Activated CD4-positive, CD25-positive, alpha-beta regulatory T cell treated with anti-CD3 and anti-CD28 coated beads, Interleukin-2, amount 50 U/mL, for 72 hours (primary cell): ENCODE measurements at places on chromosomes 2 and 18.

DNA sequence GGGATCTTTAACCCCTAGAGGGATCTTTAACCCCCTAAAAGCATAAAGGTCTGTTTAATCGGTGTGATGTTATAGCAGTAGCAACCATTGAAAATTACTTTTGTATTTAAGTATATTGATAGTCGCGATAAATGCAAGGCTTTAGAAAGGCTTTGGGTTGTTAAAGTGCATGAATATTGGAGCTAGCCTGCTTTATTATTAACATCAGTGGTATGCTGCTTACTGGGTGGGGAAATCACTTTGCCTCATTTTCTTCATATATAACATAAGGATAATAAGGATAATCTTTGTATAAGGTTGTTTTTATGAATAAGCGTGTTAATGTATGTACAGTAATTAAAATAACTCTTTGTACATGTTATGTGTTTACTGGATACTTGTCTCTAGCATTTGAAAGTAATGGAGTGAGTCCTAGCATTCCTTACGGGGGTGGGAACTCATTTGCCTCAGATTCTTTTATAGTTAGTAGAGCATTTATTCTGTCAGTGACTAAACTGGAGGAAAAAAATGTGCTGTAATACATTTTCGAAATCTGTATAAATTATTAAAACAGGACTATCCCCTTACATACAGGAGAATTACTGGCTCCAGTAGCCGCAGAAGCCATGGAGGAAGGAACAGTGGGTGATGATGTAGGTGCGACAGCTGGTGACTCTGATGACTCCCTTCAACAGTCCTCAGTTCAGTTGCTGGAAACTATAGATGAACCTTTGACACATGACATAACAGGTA, 122.2 kb downstream of the BIRC6 start:
- DNase-seq, result no peak

- DNase-seq, result no peak
Observed at GRCh38 chr18:61236356-61237057, 96.7 kb upstream of the CDH20 start.

DNA sequence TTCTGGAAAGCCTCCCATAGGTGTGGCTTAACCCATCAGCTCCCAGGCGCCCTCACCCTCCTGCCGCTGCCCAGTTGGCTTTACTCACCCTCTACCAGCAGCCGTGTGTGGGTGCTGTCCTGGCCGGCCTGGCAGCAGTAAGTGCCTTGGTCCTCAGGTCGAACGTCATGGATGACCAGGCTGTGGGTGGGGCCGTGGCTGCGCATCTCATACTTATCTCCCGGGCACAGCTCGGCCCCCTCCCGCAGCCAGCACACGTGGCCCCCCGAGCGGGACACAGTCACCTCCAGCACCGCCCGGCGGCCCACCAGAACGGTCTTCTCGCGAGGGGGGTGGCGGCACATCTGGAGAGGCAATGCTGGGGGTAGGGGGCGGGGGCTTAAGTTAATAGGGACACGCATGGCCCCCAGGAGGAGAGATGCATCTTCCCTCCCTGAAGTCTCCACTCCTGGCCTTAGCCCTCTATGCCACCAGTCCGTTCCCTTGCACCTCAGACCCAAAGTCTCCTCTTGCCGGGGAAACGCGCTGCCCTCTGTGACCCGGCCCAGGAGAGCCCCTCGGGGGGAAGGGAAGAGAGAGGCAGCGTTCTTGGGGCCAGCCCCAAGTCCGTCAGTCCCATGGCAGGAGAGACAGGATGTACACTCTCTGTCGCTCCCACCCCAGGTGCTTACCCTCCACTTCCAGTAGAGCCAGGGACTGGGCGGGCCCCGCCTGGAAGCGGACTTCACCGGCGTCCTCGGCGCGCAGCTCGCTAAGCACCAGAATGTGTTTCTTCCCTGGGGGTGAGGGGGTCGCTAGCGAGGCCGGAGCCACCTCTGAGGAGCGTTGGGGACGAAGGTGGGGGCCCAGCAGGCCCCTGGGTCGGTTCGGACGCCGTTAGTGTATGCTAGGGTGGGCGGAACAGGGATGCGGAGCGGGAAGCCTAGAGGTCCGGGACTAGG, 7.9 kb downstream of the TMEM198 start:
- DNase-seq, result peak; percentile 47

DNA sequence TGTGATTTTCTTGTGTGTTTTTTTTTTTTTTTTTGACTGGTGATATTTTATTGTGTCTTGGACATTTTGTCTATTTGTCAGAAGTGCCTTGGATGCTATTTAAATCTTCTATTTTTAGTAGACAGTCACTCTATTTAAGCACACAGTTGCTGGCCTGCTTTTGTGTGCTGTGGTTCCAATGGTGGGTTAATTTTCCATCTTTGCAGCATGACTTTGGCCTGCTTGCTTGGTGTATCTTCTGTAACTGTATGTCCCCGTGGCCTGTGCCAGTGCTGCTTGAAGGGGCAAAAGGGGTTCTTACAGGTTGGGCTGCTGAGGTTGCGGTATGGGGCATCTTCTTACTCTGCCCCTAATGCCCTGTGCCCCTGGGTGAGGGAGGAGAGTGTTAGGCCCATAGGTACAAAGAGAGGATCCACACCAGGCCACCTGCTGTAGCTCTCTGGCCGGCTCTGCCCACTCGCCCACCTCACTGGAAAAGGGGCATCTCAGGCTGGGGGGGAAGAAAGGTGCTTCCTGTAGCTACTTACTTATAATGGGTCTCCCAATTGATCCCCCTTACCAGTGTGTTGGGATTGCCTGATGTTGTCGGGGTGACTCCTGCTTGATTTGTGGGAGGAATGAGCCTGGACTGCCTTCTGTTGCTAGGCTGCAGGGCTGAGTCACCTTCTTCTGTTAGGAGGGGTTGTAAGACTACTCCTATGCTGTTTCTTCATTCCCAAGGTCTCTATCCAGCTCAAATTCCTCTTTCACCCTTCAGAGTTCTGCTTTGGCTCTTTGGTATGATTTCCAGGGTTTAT, 490.0 kb upstream of the HS6ST1 start:
- DNase-seq, result no peak

GRCh38 chr2:23550553-23550952, 165.6 kb downstream of the KLHL29 start:
- DNase-seq, result no peak

GRCh38 chr2:173943738-173944137, 21.4 kb downstream of the SP3 start:
- no peak for DNase-seq

DNA sequence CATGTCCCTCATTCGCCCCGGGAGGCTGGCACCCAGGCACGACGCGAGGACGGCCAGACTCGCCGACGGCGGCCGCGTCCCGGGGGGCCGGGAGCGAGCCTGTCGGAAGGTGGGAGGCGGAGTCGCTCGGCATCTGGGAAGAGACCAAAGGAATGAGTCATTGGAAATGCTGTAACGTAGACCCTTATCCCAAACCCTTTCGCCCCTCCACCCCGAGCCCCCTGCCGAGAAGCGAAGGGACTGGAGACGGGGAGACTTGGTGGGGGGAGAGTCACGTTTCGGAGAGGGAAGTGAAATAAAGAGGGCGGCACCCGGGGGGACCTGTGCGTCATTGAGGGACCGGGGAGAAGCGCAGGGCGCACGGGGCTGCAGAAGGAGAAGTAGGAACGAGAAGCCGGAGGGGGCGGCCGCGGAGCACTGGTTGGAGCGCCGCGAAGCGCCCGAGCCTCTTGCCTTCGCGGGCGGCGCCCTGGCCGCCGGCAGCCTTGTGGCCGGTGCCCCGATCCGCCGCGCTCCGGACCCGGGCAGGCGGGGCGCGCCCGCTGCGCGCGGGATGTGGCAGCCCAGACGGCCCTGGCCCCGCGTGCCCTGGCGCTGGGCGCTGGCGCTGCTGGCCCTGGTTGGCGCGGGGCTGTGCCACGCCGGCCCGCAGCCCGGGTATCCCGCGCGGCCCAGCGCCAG, at the start of gene EMILIN2:
EMILIN2 (plus strand) TSS at position 371 of the 681 bp plus-strand sequence; CDS start at position 554, 183 bp downstream.
- peak; percentile 40 for DNase-seq

GRCh38 chr2:158291544-158292180, 164.9 kb downstream of the CCDC148 start:
- no peak for DNase-seq

DNA sequence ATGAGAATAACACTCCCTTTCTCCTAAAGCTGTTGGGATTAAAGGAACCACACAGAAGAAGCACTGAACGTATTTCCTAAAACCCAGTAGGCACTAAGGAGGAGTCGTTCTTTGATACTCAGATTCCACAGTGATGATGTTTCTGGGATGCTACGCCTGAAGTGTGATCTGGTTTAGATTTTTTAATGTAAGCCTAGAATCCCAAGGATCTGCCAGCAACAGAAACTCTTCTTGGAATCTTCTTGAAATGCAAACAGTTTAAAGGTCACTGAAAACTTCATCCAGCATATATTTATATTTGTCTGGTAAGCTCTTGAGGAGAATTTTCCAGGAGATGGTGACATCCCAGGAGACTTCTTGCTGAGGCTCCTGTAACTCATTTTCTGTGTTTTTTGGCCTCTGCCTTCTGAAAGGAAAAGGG, 247.6 kb upstream of the TRIB2 start:
- no peak for DNase-seq
